ENCODE measurements at places on chromosomes 1 and 21.

GRCh38 chr1:113768916-113769600 is 9.8 kb upstream of the PHTF1 start:
- DNase-seq, result no peak

GRCh38 chr1:182603646-182604174 is 479 bp downstream of the RGS16 start:
- DNase-seq, result no peak

- DNase-seq, result no peak
Observed at GRCh38 chr1:62876535-62876934, 92.6 kb downstream of the ATG4C start.

- no peak for DNase-seq
Observed at GRCh38 chr1:202547215-202547614, 163.0 kb downstream of the SYT2 start.

GRCh38 chr1:3645247-3645646 is 4.7 kb downstream of the WRAP73 start:
- DNase-seq, result no peak

DNA sequence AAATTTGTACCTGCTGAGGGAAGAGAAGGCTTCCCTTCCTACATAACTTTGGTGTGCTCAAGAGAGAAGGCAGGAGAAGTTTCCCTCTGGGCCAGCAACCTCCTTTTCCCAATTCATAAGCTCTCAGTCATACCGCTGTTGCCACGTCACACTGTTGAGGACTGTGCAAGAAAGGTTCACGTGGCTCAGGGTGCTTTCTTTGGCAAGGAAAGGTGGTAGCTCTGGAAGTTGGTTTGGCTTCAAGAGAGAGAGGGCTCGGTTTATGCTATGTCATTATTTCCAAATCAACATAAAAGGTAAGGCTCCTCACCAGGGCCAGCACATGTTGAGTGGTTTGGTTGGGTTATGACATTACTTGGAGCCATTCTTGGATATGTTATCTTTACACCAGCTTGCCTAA is 77.3 kb downstream of the TNFSF18 start:
- DNase-seq, result no peak
